HS-27A (cell line): ENCODE measurements at places on chromosomes 4 and X.

DNA sequence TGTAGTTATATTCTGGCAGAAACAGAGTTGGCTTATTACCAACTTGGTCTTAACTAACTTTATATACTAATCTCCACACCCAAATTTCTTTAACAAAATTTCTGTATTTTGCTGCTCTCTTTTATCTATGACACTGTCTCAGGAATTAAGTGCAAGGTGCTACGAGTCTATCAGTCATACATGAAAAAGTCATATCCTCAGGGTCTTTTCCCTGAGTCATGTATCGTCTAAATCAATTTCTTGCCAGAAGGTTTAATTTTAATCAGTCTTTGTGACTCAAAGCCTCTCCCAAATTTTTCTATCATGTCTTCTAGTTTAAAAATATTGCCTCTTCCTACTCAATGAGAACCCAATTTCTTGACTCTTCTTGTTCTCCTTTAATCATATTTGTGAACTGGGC is 1803.6 kb upstream of the PCDH7 start:
- DNase-seq, result no peak

DNA sequence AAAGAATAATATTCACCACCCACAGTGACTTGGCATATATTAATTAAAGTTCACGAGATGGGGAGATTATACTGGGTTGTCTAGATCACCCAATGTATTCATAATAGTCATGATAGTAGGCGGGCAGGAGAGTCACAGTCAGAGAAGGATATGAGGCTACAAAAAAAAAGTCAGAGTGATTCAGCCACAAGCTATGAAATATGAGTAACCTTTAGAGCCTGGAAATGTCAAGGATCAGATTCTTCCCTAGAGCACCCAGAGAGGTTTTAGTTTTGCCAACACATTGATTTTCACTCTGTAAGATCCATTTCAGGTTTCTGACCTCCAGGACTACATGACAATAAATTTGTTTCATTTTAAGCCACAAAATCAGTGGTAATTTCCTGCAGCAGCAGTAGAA is 501.9 kb downstream of the GABRG1 start:
- no peak for DNase-seq

DNA sequence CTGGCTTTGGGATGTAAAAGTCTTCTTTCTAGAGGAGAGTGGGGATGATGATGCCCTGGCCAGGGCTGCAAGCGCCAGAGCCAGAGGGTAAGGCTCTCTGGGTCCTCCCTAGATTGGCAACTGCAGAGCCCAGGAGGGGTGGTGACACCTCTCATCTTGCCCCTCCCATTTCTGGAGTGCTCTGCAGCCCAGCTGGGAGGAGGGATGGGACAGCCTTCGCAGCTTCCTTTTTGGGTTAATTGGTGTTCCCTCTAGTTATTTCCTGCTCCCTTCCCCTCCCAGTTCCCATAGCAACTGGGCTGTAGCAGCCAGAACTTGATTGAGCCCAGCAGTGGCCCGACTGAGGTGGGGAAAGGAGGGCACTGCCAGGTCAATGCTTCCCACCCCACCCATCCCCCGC is 19.2 kb downstream of the NALF2 start:
- no peak for DNase-seq

- DNase-seq, result no peak
Observed at GRCh38 chr4:184590196-184590595, 59.1 kb downstream of the CASP3 start.

DNA sequence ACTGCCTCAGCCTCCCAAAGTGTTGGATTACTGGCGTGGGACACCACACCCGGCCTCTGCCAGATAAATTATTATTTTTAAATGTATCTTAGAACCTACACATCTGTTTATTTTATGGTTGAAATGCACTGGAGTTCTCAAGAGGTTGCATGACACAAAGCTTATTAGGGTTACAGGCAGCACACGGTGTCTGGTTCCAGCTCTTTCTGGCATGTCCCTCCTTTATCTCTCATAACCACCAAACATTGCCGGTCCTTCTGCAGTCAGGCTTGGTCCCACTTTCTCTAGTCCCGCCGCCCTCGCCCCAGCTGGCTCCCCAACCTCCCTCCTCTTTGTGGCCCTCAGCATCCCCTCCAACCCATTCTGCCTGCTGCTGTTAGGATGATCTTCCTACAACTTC is 39.7 kb upstream of the SPRY1 start:
- DNase-seq, result no peak

DNA sequence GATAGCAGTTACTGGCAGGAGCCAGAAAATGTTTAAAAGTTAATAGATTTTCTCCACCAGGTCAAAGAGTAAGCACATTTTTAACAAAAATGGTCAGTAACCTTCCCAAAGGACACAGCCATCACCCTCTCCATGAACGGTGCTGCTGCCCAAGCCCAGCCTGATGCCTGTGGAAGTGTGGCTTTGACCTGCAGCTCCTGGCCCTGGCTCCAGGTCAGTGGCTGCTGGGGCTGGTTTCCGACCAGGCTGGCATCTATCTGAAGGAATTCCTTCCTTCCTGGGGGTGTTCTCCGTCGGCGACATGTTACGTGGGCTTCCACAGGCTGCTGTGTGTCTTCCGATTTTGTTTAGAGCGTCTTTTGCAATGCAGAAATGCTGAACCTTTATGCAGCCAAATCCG is 61.7 kb downstream of the ACOX3 start:
- no peak for DNase-seq

GRCh38 chr4:40843696-40844095 is 93.9 kb downstream of the NSUN7 start:
- no peak for DNase-seq

DNA sequence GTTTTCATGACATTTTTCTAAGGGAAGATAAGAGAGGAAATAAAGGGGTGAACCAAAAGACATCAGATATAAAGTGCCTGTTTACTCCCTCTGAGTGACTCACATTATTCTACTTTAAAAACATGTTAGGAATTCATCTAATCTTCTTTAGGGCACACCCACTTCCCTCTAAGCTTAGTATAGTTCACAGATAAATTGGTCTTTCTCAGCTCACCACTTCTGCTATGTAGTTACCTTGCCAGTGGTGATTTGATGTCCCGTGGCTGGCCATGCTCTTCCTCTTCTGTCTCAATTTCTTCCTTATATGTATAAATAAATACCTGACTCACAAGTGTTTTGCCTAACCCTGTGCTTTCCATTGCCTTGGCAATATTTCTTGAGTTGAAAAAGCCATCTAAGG is 96.8 kb downstream of the PDLIM5 start:
- no peak for DNase-seq

- DNase-seq, result no peak
Observed at GRCh38 chr4:108166038-108166437, 2.7 kb downstream of the LEF1 start.

- peak; percentile 88 for DNase-seq
Observed at GRCh38 chr4:159283696-159284095, 180.8 kb downstream of the RAPGEF2 start.

DNA sequence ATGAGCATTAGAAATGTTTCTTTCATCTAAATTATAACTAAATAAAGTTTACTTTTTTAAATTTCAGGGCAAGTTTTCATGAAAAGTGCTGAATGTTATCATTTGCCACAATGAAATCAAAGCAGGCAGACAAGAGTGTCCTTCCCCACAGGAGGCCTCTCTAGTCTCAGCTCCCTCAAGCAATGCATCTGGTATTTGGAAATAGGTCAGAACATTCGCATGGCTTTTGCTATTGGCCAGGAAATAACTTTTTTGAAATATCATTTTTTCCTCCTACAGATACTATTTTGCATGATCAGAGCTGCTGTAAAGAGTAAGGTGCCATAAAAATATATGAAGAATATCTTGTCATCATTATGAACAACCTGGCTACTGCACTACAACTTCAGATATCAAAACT is 41.1 kb downstream of the MAD2L1 start:
- no peak for DNase-seq

DNA sequence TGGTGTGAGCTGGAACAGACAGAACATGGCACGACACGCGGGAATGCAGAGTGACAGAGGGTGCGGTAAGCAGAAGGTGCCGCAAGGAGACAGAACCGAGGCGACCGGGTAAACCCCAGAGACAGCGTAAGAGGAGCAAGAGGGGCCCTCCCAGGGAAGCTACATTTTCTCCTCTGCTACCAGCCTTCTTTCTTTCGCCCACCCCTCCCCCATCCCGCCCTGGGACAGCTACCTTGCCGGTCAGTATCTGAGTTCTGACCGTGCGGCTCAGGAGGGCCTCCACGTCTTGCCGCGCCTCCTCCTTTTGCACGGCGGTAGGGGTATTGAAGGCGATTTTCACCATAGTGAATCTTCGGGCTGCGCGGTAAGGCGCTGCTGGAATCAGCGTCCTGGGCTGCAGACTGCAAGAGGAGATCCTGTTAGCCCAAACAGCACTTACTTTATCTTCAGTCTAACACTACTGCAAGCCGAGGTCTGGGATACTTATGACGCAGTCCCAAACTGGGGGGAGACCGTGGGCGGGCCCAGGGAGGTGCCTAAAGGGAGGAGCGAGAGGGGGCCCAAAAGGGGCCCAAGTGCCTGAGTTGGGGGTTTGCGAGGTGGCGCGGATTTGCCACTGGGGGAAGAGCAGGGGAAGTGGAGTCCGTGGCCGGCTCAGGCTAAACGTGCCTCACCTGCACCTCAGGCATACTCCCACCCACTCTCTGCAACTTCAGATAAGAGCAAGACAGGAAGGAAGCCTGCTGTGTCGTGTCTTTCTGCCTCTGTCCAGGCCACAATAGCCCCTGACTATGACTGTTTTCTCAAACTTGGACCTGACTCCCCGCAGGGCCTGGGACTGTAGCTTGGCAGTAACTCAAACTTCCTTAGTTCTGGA is at the start of gene ITM2A:
Gene ITM2A (minus strand): TSS at position 462 of the 877 bp plus-strand sequence. CDS start 119 bp downstream, at position 343.
- no peak for DNase-seq

GRCh38 chrX:127038065-127038464 is 218.5 kb downstream of the PRR32 start:
- DNase-seq, result no peak

GRCh38 chrX:12159799-12160198 is 21.5 kb downstream of the FRMPD4 start:
- no peak for DNase-seq

- DNase-seq, result peak; percentile 17
Observed at GRCh38 chr4:18593297-18594002, 571.9 kb upstream of the LCORL start.

GRCh38 chrX:148713981-148714380 is 213.6 kb downstream of the AFF2 start:
- DNase-seq, result no peak

- DNase-seq, result no peak
Observed at GRCh38 chr4:120132935-120133334, 66.3 kb upstream of the MAD2L1 start.

- no peak for DNase-seq
Observed at GRCh38 chr4:3851881-3852280, 85.7 kb downstream of the ADRA2C start.

GRCh38 chr4:140809676-140810075 is 53.5 kb upstream of the TBC1D9 start:
- DNase-seq, result no peak

GRCh38 chrX:142428916-142429315 is 223.8 kb upstream of the MAGEC2 start:
- no peak for DNase-seq

- DNase-seq, result no peak
Observed at GRCh38 chrX:122119361-122119760, 1064.7 kb upstream of the GRIA3 start.

DNA sequence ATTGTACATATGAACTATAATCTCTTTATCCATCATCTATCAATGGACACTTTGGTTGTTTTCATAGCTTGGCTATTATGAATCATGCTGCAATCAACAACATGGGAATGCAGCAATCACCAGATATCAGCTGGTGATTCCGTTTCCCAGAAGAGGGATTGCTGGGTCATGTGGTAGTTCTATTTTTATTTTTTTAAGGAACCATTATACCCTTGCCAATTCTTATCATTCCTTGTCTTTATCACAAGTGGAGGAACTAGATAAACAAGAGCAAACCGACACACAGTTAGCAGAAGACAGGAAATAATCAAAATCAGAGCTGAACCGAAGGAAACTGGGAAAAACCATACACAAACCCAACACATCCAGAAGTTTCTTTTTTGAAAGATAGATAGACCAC is 14.5 kb upstream of the LNX1 start:
- DNase-seq, result no peak

DNA sequence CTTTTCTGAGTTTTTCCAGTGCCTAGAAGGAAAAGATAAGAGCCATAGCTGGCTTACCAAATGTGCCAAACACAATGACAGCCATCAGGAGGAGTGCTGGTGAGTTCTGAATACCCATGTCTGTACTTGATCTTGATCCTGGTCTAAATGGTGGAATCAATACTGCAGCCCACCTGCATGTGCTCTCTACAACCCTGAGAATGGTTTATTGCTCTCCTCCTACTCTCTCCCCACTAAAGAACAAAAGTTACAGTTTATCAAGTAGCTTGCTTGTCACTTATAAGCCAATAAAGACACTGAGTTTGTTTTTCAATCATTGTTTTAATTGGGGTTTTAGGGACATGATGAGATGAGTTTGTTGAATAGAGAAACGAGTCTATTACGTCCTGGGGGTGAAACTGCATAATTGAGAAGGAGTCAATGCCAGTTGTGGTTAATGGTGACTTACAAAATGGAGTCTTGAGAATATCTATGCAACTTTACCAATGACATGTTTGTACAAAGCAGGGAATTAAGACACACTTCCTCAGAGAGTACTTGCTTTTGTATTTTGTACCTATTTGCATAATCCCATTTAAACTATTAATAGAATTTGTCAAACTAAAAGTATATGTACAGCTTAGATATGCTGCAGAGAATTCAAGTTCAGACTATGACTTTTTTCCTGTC is 20.8 kb upstream of the CXCL3 start:
- DNase-seq, result no peak

GRCh38 chrX:132059973-132060540 is 37.0 kb downstream of the STK26 start:
- DNase-seq, result no peak

DNA sequence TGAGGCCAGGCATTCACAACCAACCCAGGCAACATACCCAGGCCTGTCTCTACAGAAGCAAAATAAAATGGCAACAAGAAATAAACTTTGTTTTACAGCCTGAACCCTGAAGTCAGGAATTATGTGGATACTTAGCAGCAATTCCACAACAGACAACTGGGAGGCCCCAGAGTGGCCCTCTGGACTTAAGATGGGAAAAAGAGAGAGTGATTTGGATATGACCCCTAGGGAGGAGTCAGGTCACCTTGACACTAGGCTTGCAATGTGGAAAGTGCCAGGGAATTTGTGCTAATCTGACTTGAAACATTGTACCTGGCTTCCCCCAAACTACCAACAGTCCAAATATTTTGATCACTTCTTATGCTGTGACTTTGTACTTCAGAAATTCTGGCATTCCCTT is 193.1 kb downstream of the PARM1 start:
- no peak for DNase-seq

GRCh38 chrX:154829926-154830442 is 4.5 kb downstream of the SMIM9 start:
- no peak for DNase-seq

- DNase-seq, result peak; percentile 40
Observed at GRCh38 chr4:104860238-104861123, 286.2 kb upstream of the TET2 start.

DNA sequence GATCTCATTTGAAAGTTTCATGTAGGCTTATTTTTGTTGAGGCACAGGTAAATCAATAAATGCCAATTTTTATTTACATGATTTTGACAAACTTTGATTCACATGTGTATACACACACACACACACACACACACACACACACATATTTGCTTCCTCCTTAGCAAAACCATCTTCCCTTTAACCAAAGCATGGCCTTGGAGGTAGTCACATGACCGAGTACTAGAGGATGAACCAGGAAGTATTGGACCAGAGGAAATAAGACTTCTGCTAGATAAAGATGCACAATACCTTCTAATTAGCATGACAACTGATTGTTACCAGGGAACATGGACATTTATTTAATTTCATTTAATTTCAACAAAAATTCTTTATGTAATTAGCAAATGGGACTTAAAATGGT is 23.4 kb upstream of the CFAP299 start:
- DNase-seq, result no peak

- no peak for DNase-seq
Observed at GRCh38 chrX:42248226-42248625, 324.9 kb upstream of the CASK start.
